ENCODE measurements at places on chromosomes 7 and 10.

DNA sequence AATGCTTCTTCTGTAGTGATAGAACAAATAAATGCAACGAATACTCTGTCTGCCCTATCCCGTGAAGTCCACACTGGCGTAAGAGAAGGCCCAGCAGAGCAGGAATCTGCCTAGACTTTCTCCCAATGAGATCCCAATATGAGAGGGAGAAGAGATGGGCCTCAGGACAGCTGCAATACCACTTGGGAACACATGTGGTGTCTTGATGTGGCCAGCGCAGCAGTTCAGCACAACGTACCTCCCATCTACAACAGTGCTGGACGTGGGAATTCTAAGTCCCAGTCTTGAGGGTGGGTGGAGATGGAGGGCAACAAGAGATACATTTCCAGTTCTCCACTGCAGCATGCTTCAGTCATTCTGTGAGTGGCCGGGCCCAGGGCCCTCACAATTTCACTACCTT is 45.8 kb downstream of the FIGNL1 start:
- no peak for DNase-seq

DNA sequence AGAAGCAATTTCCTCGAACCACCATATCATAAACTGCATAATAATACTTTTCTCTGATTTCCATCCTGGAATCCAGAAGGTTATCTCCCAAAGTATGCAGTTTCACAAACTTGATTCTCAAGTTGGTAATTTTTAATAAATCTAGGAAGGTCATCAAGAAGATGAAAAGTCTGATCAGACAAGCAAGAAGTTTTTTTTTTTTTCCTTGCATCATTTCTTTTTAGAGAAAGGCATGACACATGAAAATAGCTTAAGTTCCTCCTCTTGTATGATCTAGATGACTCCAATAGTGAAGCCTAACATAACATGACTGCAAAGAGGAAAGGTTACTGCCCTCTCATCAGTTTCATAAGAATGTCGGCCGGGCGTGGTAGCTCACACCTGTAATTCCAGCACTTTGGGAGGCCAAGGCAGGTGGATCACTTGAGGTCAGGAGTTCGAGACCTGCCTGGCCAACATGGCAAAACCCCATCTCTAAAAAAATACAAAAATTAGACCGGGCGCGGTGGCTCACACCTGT is 22.2 kb downstream of the LAMB1 start:
- DNase-seq = no peak

DNA sequence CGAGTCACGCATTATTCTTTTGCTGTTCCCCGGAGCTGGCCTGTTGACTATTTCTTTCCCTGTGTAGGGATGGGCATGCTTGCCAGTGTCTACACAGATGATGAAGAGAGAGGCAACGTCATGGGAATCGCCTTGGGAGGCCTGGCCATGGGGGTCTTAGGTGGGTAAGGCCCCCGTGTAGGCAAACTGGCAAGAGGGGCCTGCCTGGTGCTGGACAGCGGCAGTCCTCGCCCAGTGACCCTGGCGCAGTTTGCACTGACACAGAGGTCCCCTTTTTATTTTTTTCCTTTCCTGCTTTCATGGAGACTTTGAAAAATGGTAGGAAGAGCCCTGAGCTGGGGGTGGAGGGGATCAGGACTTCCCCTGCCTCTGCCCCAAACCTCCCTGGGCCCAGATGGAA is 13.4 kb downstream of the SLC18A2 start:
- no peak for DNase-seq

GRCh38 chr7:29202651-29203069 is 8.1 kb downstream of the CHN2 start:
- DNase-seq = no peak

- DNase-seq = no peak
Observed at GRCh38 chr10:5915451-5915850, 25.4 kb downstream of the FBH1 start.

- DNase-seq = no peak
Observed at GRCh38 chr10:65940816-65941662, 984.8 kb upstream of the LRRTM3 start.

GRCh38 chr7:151644554-151644953 is 124.9 kb upstream of the RHEB start:
- no peak for DNase-seq

- DNase-seq = no peak
Observed at GRCh38 chr10:123428391-123428790, 237.8 kb upstream of the GPR26 start.

DNA sequence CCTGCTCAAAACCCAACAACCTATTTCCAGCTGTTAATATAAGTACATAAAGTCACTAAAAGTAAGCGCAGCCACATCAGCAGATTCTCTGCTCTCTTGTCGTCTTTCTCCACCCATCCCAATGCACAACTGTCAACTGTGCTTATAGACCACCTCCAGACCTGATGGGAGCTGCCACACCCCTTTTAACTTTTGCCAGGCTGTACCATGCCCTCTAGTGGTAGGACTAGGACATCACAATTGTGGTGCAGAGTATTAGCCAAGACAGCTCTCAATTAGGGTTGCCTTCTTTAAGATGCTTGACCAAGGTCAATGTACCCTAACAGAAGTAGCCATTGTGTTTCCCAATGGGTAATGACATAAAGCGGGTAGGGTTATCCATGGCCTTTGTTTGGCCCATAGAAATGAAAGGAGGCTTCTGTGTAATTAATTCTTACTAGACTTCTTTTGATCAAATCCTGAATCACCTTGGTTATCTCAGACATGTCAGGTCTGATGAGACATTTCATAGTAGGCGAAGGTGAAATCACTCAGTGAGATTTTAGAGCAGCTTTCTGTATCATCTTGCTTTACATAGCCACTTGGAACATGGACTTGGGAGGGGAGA is 68.1 kb downstream of the SCRN1 start:
- DNase-seq = no peak

DNA sequence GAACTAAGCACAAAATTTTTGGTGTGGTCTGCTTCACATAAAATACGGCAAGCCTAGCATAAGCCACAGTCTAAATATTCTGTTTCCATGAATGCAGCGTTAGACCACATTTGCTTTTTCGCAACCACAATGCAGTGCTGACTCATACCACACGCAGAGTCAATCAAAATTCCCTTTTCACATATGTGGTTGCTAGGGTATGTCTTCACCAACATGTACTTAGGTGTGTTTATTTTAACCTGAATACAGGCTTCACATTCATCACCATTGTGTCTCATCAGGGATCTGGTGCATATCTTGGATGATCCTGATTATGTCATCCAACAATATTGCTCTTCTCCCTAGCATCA is 90.8 kb downstream of the CHN2 start:
- no peak for DNase-seq

GRCh38 chr10:96176985-96177384 is 46.9 kb downstream of the ZNF518A start:
- DNase-seq = no peak

- no peak for DNase-seq
Observed at GRCh38 chr10:78981257-78981969, 87.4 kb upstream of the ZMIZ1 start.

DNA sequence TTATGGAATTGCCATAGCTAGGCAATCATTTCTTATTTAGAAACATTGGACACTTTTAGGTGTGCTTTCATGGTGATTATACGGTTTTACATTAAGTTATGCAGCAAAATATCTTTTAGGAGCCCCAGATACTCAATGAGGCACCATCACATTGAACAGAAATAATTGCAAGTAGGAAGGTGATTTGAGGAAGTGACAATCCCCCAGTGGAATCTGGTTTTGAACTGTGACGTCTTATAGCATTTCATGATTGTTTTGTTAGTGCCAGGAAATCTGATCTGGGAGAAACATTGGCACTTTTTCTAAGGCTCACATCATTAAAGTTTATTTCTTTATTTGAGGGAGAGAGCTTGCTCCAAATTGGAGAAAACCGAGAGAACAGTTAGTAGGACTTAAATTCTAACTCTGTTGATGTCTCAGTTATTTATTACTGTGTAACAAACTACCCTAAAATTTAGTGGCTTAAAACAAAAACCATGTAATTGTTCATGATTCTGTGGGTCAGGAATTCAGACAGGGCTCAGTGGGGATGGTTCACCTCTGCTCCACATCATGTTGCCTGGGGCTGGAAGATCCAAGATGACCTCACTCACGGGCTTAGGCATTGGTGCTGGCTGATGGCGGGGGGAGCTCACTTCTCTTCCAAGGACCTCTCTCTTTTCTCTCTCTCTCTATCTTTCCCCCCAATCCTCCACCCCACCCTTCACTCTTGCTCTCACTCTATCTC is 78.2 kb upstream of the STEAP1B start:
- no peak for DNase-seq

GRCh38 chr10:121844537-121844936 is 83.3 kb downstream of the ATE1 start:
- no peak for DNase-seq

GRCh38 chr7:48188776-48189520 is 17.7 kb downstream of the ABCA13 start:
- no peak for DNase-seq

- DNase-seq = no peak
Observed at GRCh38 chr7:106167439-106168136, 55.5 kb upstream of the SYPL1 start.

- DNase-seq = no peak
Observed at GRCh38 chr10:103933557-103934121, 15.7 kb upstream of the STN1 start.

- DNase-seq = no peak
Observed at GRCh38 chr7:50446542-50446960, 3.6 kb downstream of the FIGNL1 start.

- no peak for DNase-seq
Observed at GRCh38 chr7:102860351-102860811, 52.4 kb upstream of the LRRC17 start.

- no peak for DNase-seq
Observed at GRCh38 chr7:47901542-47901941, 46.7 kb downstream of the PKD1L1 start.

- DNase-seq = no peak
Observed at GRCh38 chr7:44678471-44679179, 70.0 kb upstream of the ZMIZ2 start.

- no peak for DNase-seq
Observed at GRCh38 chr7:133365917-133366316, 113.0 kb downstream of the EXOC4 start.

DNA sequence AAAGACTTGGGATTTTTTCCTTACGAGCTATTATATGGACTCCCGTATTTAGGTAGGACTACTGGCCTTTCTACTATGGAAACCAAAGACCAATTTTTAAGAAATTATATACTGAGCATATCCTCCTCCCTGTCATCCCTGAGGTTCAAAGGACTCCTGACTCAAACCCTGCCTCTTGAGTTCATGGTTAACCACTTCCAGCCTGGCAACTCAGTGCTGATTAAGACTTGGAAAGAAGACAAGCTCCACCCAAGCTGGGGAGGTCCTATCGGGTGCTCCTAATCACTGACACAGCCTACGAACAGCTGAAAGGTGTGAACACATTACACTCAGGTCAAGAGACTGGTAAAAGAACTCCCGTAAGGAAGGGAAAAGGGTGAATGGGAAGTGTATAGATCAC is 66.8 kb downstream of the LYZL2 start:
- DNase-seq = no peak

DNA sequence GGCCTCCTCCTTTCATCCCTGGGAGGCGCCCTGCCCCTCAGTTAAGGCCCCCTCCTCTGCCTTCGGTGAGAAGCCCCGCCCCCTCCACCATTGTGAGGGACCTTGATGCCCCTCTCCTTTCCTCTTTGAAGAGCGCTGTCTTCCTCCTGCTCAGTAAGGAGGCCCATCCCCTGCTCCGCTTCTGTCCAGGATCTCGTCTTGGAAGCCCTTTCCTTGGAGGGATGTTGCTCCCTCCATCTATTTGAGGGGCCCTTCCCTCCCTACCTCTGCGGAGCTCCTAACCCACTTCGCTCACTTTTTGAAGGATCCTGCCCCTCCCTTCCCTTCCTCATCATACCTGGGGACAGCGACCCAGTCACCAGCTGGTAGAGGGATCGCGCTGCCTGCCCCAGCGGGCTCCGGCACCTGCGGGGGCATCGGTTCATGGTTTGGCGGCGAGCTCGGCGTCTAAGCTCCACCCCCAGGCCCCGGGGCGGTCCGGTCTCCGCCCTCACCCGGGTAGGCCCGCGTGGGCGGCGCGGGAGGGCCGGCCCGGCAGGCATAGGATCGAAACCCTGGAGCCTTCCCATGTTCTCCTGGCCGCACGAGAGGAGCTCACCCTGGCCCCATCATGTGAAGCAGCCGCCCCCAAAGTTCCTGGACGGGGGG is 4.1 kb downstream of the KCNIP2 start:
- no peak for DNase-seq

- no peak for DNase-seq
Observed at GRCh38 chr7:107803009-107803610, at the start of gene SLC26A3. Gene SLC26A3 (minus strand): TSS chr7:107803223. CDS start chr7:107794509, 8,714 bp downstream.

DNA sequence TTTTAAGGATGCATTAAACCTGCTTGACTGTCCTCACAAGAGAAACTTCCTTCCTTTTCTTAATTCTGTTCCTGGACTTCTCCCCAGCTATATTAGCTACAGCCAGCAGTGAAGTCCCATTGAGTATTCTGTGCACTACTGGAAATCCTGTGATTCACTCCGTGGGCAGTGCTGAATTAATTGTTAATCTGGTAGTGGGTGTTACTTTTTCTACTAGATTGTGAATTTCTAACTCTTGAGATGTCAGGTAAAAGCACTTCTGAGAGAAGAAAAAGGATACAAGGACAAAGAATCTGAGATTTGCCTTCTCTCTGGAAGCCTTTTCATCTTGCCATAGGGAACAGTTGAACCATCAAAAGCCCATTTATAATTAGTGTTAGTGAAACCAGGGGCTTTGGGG is 33.9 kb downstream of the CYCS start:
- DNase-seq = no peak

DNA sequence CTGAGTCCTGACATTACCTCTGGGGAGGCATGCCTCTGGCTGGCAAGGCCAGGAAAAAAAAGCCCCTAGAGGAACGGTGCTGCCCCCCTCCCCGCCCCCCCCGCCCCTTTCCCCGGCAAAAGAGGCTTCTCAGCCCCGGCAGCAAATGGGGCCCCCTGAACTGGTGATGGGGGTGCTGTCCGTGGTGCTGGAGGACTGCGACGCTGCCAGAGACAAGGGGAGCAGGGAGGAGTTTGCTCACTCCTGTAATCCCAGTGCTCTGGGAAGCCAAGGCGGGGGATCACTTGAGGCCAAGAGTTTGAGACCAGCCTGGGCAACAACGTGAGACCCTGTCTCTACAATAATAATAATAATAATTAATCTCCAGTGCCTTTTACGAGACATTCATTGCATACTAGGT is 23.7 kb downstream of the SRRM3 start:
- DNase-seq = no peak

Measured in cortex of kidney (tissue), 1 donor.